Esophagus squamous epithelium (tissue), 5 donors: ENCODE measurements at places on chromosomes 6 and 20.

DNA sequence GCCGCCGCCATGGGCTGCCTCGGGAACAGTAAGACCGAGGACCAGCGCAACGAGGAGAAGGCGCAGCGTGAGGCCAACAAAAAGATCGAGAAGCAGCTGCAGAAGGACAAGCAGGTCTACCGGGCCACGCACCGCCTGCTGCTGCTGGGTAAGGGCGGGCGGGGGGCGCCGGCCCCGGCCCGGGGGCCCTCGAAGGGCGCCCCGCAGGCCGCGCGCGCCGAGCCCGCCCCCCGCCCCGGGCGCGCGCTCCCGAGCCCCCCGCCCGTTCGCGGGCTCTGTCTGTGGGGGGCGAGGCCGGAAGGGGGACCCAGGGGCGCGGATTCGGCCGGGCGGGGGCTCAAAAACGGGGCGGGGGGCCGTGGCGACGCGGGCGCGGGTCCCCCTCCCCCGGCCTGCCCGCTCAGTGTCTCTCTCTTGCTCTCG lies 39.2 kb downstream of the GNAS start:
- DNase-seq, result no peak

DNA sequence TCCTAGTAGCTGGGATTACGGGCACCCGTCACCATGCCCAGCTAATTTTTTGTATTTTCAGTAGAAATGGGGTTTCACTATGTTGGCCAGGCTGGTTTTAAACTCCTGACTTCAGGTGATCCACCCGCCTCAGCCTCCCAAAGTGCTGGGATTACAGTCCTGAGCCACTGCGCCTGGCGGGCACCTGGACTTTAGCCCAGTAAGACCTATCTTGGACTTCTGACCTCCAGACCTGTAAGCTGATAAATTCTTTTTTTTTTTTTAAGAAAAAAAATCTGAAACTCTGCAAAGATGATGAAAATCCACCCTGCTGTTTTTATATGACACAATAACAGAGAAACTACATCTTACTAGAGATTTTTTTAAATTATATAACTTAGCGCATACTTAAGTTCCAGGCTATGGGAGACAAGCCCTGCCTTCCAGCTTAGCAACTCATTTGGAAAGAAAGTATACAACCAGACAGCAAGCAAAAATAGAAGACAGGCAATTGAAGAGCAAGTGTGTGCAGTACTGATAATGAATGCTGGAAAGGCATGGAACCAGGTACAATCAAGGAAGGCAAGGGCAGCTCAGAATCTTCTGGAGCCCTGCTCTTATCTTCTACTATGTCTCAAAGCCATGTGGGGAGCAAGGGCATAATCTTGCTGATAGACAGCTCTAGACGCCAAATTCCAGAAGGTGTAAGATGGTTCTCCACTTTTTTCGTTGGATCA lies 104.2 kb downstream of the CD83 start:
- no peak for DNase-seq

DNA sequence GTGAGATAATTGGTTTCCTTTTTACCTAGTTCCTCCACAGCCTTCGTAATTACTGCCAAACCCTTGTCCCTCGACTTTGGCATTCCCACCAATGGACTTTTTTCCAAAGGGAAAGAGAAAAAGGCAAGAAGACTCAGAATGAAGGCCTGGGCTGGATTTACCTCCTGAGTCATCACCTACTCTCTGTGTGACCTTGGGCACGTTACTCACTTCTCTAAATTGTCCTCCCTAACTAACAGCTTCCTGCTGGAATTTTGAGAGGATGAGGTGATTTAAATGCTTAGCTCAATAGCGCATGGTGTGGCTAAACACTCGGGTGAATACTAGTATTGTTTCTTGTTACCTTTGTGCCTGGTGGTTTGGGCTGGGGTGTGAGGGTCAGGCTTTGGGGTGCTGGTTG lies 146.6 kb downstream of the DHX35 start:
- DNase-seq, result no peak

GRCh38 chr6:84442208-84442607 lies 214.8 kb upstream of the CEP162 start:
- DNase-seq, result no peak

DNA sequence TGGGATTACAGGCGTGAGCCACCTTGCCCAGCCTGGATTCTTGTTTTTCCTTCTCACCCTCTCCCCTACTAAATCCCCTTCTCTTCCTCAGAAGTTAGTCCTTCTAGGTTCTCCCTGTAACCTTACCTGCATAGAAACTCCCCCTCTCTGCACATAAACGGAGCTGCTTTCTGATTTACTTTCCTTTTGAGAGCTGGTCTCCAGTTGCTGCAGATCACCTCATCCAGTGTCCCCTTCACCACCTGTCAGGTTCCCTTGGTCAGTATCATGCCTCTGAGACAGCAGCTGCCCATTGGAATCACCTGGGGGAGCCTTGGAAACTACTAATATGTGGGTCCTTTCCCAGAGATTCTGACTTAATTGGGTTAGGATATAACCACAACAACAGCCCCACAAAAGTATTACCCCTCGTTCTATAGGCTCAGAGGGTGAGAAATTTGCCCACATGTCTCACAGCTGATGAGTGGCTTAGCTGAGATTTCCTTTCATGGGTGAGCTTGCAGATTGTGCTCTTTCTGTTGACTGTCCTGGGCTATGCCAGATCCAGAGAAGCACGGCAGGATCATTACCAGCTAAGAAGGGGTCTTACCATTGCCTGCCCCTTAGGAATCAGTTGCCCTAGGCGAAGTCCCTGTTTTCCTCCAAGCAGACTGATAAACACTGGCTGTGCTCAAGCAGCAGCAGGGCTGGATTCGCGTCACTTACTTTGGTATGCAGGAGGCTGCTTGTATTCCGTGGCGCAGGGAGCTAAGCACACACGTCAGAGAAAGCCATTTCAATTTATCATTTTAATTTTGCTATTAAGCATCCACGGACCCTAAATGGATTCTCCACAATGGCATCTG lies 51.3 kb downstream of the AKAP12 start:
- no peak for DNase-seq

- DNase-seq, result no peak
Measured at GRCh38 chr20:52244702-52245101, 53.1 kb upstream of the ZFP64 start.
